ENCODE measurements at places on chromosomes 5 and 9. TPM values are rescaled to one million over a fixed set of nuclear protein-coding genes. Genes with fewer than 3 reads are reported as not detected.

The PCDHB8 gene
- 0.38 TPM for total RNA-seq

The FGD3 gene
- total RNA-seq, result not detected

The CCDC69 gene
- total RNA-seq, result 3.4 TPM

The RRAGA gene
- total RNA-seq, result 28.1 TPM

The ADGRD2 gene
- total RNA-seq, result not detected

The CD14 gene
- 10.7 TPM for total RNA-seq

The PITX1 gene
- not detected for total RNA-seq

The NPDC1 gene
- total RNA-seq, result 14.4 TPM

The PNPLA7 gene
- 1.1 TPM for total RNA-seq

The PCDHB13 gene
- 0.51 TPM for total RNA-seq

The TAF11L5 gene
- total RNA-seq, result not detected

The CPLANE1 gene
- 11.1 TPM for total RNA-seq

The OBP2B gene
- total RNA-seq, result not detected

The ADAMTSL2 gene
- under 0.01 TPM for total RNA-seq

The TPPP gene
- 0.13 TPM for total RNA-seq

The FAM221B gene
- not detected for total RNA-seq

The SEC16A gene
- total RNA-seq, result 25.0 TPM

The HACD4 gene
- 0.26 TPM for total RNA-seq

The VLDLR gene
- 7.2 TPM for total RNA-seq

The GFRA3 gene
- not detected for total RNA-seq

The BRINP1 gene
- total RNA-seq, result 0.26 TPM

The TAS2R1 gene
- total RNA-seq, result not detected

The TRPM3 gene
- 0.13 TPM for total RNA-seq

The LRRC19 gene
- total RNA-seq, result not detected

The RETREG1 gene
- total RNA-seq, result not detected

The FBP1 gene
- 0.64 TPM for total RNA-seq

The DHFR gene
- total RNA-seq, result 15.3 TPM

The STPG3 gene
- not detected for total RNA-seq

The WNT8A gene
- not detected for total RNA-seq

The MARVELD2 gene
- 0.90 TPM for total RNA-seq

The IL3 gene
- not detected for total RNA-seq

The RFX3 gene
- 4.9 TPM for total RNA-seq
